Neural crest cell (in vitro differentiated cells): ENCODE measurements at places on chromosomes 7 and 10.
A peak's percentile ranks its signal among the peaks of the same experiment; 100 is the strongest.

GRCh38 chr10:68301790-68302502 is 29.9 kb upstream of the HNRNPH3 start:
- DNase-seq: no peak

- DNase-seq: no peak
Observed at GRCh38 chr10:98400482-98400881, 14.5 kb downstream of the PYROXD2 start.

DNA sequence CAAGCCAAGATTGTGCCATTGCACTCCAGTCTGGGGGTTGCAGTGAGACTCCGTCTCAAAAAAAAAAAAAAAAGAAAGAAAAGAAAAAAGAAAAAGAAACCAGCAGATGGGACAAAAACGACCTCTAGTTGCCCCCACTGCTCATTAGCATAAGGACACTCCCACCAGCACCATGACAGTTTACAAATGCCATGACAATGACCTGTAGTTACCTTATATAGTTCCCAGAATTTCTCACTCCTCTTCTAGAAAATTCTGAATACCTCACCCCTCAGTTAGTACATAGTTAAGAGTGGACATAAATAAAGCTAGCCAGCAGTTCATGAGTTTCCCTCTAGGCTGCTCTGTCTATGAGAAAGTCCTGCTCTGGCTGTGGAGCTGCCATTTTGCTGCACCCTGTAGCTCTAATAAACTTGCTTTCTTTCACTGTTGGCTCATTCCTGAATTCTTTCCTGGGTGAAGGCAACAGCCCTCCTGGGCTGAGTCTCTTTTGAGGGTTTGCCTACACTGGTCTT is 276.8 kb upstream of the AKR1E2 start:
- no peak for DNase-seq

DNA sequence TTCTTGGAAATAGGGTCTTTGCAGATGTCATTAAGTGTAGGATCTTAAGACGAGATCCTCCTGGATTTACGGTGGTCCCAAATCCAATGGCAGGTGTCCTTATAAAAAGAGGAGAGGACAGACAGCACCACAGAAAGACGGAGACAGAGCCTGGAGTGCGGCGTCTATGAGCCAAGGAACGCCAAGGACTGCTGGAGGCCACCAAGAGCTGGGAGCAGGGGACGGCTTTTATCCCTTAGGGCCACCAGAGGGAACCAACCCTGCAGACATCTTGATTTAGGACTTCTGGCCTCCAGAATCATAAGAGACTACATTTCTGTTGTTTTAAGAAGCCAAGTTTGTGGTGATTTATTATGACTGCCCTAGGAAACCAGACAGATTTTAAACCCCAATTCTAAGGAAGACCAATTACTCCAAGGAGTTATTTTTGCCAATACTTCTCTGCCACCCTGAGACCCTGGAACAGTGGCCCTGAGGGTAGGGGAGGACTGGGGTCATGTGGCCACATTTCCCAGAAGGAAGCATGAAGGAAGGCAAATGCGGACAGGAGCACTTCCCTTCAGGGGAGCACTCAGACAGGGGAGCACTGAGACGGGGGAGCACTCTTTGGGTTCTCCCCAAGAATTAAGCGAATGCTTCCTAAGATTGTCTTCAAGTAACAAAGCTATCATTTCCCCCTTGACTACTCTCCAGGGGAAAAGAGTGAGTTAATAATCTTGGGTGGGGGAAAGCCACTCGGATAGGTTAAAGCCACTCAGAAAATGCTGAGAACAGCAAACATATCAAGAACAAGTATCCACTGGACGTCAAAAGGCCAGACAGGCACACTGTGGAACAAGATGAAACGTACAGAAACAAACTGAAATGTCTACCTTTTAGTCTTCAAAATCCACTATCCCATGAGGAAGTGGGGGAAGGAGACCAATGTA is 67.5 kb downstream of the CHST15 start:
- DNase-seq: no peak

DNA sequence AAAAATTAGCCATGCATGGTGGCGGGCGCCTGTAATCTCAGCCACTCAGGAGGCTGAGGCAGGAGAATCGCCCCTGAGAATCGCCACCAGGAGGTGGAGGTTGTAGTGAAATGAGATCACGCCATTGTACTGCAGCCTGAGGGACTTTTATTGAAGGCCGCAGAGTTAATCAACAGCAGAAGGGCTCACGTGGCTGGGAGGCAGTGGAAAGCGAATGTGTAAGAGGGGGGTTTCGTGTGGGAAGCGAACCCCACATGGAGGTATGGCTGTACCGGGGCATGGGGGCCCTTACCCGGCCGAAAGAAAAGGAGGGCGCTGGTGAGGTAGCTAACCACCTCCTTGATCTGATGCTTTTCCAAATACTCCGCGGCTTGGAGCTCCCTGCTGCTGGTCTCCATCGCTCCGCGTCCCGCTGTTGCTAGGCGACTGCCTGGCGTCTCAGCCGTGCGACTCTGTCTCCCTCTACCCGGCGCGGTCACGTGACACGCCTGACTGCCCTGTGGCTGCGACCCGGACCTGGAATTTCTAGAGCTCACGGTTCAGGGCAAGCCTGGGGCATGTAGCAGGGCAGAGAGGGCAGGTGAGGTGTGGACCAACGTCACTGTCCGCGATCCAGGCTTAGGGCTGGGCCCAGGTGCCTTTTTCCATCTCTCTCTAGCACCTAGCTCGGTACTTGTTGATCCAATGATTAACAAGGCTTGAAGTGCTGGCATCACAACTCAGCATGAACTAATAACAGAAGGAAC is at the start of gene EFCAB10:
TSS of gene EFCAB10 (minus strand) at position 428 of the 746 bp plus-strand sequence. CDS start at position 398, 30 bp downstream.
- peak; percentile 79 for DNase-seq

- DNase-seq: no peak
Observed at GRCh38 chr7:112882991-112883390, 92.8 kb upstream of the TMEM168 start.

DNA sequence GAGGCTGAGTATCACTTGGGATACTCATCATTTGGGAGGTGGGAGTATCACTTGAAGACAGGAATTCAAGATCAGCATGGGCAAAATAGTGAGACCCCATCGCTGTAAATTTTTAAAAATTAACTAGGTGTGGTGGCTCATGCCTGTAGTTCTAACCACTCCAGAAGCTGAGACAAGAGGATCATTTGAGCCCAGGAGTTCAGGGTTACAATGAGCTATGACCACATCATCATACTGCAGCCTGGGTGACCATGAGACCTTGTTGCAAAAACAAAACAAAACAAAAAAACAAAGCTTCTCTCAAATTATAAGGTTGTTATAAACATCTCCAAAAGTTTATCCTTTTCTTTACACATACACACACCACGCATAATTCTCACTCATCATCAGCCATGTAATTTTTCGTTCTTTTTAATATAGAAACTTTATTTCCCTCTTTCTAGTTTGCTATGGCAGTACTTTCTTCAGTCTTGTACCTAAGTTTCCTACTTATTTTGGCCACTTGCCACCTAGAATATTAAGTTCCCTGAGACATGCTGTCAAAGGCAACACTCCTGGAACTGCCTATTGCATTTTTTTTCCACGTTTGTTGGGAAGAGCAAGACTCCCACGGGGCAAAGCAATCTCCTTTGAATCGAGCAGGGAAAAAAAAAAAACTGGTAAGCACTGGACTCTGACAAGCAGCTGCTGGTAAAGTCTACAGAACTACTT is 37.1 kb downstream of the SKIDA1 start:
- no peak for DNase-seq

GRCh38 chr7:104296266-104296665 is 32.1 kb upstream of the LHFPL3 start:
- no peak for DNase-seq

DNA sequence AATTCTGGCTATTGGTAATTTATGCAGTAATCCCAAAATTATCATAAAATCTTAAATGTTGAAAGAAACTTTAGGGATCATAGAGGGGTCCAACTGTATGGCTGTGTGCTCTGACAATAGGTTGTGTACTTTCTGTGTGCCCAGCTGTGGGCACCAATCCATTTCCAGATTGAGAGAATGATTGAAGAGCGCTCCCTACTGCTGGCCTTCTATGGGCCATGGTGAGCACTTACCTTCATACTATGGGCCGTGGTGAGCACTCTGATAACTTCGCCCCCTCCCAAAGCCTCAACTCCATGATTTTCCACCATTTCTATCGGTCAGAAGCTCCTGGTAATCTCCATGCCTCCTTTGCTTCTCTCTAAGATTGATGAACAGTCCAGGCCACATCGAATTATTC is 118.6 kb downstream of the STRA8 start:
- DNase-seq: no peak
